ENCODE measurements at places on chromosomes 1 and 21.

- DNase-seq, result no peak
Measured at GRCh38 chr1:5861871-5862825, 130.1 kb downstream of the NPHP4 start.

DNA sequence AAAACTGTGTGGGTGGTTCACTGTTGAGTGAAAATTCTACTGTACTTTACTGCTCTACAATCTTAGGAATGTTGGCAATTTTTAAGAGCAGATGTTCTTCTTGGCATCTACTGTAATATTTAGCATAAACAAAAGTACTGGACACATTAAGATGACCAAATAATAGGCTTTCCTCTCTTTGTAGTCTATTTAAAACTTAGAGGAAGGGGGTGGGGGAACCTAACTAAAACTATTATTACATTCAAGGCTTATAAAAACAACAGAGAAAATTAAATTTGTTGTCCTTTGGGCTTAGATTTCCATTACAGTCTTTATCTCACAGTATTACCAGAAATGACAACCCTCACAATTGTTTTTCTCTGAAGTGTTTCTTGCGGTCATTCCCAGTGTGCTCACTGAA lies 181.2 kb downstream of the PLPPR4 start:
- no peak for DNase-seq

- DNase-seq, result no peak
Measured at GRCh38 chr21:32101277-32101676, 177.6 kb downstream of the MIS18A start.

DNA sequence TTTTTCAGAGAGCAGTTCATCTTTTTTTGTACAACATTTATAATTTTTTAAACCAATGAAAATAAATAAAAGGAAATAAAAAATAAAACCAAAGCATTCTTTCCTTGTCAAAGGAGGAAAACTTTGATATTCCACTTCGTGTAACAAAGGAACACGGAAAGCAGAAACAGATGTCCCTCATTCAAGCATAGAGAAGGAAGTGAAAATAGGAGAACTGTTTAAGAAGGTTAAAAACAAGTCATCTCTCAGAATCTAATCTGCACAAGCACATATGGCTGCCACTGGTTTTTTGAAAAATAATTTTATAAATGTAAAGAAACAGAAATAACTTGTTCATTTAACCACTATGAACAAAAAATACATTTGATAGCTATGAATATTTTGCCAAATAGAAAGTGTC lies 35.9 kb upstream of the ZNF644 start:
- no peak for DNase-seq

GRCh38 chr1:10773851-10774614 lies 22.4 kb downstream of the CASZ1 start:
- no peak for DNase-seq

- no peak for DNase-seq
Measured at GRCh38 chr21:36089946-36090345, 20.1 kb downstream of the CBR1 start.

DNA sequence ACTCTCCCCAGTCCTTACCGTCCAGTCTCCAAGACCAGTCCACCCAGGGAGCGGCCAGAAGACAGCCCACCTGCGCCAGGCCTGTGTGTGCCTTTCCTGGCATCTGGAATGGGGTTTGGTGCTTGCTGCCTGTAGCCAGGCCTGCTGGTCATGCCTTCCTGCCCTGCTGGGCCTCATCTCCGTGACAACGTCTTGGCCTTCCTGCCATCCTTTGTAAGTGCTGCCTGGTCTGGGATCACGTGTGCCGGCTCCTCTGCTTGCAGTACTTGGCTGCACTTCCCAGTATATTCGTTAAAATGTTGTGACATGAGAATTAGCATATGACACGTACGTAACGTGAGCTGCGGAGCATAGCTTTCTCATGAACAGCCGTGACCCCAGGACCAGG lies 145.3 kb upstream of the COL6A1 start:
- DNase-seq, result no peak

GRCh38 chr1:230899841-230900251 lies 31.5 kb upstream of the C1orf198 start:
- no peak for DNase-seq

- DNase-seq, result no peak
Measured at GRCh38 chr1:180524915-180525714, 22.7 kb upstream of the ACBD6 start.

DNA sequence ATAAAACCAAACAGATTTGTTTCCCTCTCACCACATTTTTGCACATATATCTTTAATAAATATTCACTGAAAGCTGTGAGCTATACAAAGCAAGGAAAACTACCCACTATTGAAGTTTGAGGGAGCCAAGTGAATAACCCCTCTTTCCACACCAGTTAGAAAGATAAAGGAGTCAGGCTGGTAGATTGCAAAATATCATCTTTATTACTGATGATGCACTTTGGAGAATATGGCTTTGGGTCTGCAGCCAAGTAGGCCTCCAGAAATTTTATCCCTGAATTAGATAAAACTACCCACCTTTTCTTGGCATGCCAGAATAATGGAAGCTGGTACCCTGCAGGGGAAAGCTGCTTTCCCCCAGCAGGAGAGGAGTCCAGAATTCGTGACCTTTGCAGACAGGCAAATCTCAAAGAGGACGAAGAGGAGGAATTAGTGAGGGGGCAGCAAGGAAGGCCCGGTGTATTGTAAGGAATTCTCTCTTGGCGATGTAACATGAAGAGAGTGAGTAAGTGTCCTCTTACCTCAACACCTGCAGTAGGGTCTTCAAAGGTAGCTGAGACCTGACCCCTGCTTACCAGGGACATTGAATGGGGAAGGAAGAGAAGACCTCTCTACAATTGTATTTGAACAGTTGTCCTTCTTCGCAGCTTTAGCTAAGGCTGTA lies 84.7 kb downstream of the LRRC8D start:
- no peak for DNase-seq

GRCh38 chr21:34080710-34081109 lies 7.3 kb downstream of the MRPS6 start:
- no peak for DNase-seq

DNA sequence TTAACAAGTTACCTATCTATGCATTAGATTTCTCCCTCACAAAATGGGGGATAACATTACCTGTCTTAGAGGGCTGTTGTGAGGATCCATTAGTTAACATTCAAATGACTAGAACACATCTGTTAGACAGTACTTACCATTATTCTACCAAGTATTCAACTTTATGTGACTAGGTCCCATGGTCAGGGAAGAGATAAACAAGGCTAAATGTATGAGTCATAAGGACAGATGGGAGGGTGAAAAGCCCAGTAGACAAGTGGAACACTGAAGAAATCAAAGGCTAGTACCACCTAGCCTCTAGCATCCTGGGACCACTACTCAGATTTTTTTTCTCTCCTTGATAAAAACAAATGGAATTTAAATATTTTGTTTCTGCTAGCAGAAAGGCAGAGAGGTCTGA lies 9.0 kb upstream of the VHLL start:
- no peak for DNase-seq

DNA sequence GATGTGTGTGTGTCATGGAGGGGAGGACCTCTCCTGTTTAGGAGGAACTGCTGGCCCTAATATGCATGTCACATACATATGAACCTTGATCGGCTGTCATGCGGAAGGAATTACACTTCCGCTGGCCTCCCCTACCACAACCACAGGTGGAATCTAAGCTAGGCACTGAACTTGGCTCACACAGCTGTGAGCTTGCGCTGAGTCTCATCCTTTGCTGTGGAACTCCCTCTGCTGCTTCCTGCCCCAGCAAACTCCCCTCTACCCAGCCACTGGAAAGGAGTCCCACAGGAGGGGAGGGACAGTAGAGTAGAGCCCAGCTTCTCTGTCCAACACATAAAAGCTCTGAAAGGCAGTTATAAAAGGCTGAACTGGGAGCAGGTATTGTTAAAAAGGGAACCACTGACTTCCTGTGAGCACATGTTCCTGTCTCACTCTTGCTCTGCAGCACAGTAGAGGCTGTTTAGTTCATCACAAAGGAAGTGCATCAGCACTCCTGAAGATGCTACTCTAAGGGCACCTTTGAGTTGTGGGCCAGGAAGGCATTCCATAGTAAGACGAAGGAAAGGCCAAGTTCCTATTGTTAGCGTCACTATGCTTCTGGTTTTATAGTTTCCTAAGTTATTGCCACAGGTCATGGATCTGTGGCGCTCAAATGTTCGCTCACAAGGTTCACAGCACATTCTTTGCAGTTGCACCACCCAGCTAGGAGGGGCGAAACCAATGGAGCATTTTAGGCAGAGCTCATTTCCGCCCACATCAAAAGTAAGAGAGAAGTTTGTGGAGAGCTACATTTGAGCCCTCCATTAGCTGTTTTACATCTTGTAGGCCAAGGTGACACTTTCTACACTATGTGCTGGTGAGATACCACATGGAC lies 17.7 kb upstream of the PTPRC start:
- peak; percentile 54 for DNase-seq
